ENCODE measurements at places on chromosomes 6 and 20.

DNA sequence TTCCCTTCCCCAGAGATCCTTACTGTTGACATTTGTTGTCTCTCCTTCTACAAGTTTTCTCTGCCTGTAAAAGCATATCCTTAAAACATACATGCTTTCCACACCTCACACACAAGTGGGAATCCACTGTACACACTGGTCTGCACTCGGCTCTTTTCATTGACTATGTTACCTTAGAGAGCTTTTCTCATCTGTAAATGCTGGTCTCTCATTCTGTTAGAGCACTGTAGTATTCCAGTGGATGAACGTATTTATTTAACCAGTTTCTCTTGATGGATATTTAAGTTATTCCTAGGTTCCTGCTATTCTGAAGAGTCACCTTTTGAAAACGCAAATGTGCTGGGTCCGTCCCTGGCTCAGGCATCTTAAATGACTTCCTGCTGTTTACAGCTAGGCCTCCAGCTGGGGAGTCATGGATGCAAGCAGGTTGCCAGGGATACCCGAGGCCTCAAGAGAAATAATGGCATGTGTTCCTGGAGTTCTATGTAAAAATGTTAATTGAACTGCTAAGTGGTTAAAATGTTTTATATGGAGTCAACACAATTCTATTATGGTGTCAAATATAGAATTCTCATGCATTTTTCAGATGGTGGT is 61.1 kb upstream of the TGM3 start:
- DNase-seq: peak; percentile 6

DNA sequence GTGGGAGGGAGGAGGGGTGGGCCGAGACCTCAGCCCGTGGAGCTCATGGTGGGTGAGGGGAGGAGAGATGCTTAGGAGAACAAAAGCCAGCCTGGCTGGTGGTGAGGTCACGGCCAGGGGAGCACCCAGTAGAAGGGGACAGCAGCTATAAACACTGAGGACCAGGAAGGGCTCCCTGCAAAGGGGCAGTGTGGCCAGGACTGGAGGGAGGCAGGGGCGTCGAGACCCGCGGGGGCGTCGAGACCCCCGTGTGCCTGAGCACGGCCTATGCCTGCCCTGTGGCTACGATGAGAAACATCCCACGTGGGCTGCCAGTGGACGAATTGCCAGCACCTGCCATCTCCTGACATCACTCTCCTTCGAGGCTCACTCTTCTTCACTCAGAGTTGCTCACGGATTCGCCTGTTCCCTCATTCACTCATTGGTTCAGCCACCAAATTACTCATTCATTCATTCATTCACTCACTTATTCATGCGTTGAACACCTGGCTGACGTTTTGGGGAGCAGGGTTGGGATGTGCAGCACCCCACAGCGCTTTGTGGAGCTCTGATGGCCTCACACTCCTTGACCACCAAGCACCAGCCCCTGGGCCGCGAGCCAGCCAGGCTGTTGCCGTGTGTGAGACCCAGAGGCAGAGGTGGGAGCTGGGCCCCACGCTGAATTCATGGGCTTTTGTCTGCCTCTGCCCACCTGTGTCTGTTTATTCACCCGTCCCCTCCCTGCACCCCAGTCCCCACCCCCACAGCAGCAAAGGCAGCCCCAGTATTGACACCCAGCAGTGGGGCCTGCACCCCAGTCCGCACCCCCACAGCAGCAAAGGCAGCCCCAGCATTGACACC is 61.2 kb upstream of the BHLHE23 start:
- no peak for DNase-seq

- no peak for DNase-seq
Measured at GRCh38 chr6:20173833-20174792, 38.2 kb downstream of the MBOAT1 start.

DNA sequence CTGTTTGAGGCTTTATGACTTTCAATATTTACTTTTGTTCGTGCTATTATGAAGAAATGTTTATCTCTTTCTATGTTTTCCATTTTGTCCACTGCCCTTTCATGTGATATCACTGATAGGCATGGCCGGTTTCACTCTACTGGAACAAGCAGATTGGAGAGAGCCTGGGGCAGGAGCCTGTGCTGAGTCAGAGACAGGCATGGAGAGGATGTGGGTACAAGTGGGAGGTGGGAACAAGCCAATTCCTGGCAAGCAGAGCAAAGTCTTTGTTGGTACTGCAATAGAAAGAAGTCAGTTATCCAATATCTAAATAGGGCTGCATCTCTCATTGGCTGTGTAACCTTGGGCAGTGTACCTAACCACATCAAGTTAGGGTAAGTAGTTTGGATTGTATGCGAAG is 545.6 kb upstream of the MAP3K7 start:
- DNase-seq: no peak

DNA sequence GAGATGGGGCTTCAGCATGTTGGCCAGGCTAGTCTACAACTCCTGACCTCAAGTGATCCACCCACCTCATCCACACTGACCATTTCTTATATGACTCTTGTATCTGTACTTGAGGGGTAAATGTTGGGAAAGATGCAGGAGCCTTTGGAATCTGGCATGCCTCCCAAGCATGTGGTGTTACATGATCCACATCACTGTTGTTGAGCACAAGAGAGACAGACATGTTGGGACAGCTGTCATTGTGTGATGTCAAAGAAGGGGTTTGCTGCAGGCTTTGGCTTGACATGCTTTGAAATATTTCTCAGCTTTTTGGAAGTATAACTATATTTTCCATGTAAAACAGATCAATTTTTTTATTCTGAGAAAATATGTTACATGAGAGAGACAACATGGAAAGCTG is 139.9 kb downstream of the MOXD1 start:
- no peak for DNase-seq

DNA sequence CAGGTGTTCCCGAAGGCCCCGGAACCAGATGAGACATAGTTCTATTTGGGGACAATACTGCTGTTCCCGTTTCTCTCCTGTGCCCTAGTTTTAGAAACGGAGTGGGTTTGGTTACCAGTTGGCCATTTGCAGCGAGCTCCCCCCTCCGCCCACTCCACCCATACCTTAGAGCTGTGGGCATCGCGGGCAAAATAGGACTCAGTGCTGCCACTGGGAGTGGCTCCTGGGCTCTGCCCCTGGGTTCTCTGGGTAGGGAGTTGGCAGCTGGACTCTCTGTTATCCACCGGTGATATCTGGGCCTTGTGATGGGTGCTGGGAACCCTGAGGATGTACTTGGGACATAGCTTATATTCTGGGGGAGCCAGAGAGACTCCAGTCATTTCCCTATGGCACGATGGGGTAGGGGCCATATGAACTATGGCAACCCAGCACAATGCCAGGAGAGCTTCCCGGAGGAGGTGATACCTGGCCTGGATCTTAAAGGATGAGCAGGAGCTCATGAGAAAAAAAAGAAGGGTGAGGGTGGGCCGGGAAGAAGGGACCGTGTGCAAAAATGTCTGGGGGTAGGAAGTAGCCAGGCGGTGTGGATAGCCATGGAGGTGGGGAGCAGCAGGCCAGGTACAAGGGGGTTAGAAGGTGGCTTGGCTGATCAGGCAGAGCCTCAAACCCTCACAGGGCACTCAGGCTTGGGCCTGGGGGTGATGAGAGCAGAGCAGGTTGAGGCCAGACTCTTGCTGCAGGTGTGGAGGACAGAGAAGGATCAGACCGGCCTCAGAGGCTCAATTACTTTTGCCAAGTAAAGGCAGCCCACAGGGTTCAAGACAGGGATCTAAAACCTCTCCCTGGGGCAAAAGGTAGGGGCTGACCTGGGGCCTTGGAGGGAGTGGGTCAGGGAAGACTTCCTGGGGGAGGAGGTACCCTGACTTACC is 9.6 kb downstream of the SRC start:
- DNase-seq: no peak

GRCh38 chr6:8750627-8751026 is 315.3 kb upstream of the SLC35B3 start:
- DNase-seq: no peak

- no peak for DNase-seq
Measured at GRCh38 chr6:129657483-129657882, 52.5 kb downstream of the ARHGAP18 start.

- no peak for DNase-seq
Measured at GRCh38 chr6:34317882-34318498, 69.2 kb upstream of the SMIM29 start.

GRCh38 chr6:41573276-41573675 is 27.1 kb downstream of the FOXP4 start:
- DNase-seq: no peak

DNA sequence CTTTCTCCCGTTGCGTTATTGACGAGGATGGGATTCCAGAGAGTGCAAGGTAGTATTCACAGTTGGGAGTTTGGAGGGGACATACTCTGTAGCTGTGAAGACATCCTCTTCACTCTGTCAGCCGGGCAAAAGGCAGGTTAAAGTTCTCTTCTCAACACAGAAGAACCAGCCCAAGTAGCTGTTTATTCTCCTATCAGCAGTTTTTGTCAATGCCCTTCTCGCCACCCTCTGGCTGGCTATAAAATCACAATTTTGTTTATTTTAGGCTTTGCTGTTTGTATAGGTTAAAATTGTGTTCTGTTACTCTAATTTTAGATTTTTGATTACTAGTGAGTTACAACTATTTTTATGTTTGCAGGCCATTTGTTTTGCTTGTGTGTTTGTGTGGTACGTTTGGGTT is 37.9 kb upstream of the MAS1 start:
- DNase-seq: no peak

DNA sequence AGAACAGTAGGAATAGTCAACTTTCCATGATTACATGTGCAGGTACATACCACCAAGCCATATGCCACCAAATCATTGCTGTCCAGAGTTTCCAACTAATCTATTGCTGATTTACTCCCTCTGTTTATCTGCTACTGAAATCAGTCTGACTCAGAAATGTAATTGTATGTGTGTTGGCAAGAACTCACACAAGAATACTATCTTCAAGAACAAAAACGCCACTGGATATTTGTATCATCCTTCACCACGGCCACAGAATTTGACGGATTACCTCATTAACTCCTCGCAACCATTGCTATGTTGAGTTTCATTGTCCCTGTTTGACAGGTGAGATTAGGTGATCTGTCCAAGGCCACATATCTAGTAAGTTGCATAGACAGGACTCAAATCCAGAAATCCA is 159.2 kb downstream of the GMPR start:
- no peak for DNase-seq

- peak; percentile 93 for DNase-seq
Measured at GRCh38 chr20:32470025-32470861, 112.1 kb downstream of the ASXL1 start.

GRCh38 chr20:36880741-36881250 is 4.9 kb downstream of the TLDC2 start:
- no peak for DNase-seq

DNA sequence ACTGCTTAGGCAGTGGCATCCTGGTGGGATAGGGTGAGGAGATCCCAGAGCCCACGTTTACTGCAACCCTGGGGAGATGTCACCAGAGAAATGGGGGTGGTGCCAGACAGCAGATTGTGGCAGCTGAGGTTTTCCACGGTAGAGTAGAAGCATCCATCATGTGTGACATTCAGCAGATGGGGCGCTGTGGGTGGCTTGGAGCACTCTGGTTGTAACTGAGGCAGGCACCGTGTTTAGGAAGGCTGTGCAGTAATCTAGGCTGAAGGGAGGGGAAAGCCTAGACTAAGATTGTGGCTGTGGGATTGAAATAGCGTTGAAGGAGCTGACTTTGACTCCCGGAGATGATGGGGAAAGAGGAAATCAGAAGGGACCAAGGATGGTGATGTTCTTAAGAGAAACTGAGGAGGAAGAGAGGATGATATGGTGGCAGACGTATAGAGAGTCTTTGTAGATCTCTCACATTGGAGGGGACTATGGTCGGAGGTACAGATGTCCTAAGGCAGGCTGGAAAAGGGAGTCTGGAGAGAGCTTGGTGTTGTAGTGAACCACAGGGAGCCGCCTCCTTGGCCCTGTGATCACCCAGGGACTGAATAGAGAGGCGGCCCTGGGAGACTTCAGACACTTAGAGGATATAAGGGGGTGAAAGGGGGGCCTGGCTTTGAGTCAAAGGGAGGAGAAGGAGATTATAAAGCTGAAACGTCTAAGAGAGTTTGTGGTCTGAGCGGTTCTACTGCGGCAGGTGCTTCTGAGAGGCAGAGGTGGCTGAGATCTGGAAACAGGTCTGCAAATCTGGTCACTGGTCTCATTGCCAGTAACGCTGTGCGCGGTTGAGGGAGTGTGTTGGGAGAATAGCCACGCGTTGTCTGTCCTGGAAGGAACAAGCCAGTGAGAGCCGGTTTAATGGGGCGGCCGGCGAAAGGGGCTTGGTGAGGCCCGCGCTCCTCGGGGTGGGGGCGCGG is 792 bp upstream of the MICA start:
- peak; percentile 35 for DNase-seq

DNA sequence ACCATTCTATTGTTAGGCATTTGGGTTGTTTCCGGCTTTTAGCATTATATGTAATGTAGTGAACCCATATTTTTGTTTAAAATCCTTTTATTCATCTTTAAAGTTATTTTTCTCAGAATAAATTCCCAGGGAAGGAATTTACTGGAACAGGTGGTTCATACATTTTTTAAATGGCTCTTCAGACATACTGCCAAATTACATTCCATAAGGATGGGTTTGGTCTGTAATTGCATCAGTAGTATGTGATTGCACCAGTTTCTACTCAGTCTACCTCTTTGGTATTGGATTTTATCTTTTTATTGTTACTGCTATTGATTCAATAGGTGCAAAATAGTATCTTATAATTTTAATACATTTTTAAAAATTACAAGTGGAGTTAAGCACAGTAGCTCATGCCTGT is 27.2 kb downstream of the BRPF3 start:
- DNase-seq: peak; percentile 33

- DNase-seq: no peak
Measured at GRCh38 chr6:47535316-47536225, 58.0 kb downstream of the CD2AP start.

GRCh38 chr6:54493138-54493537 is 184.9 kb downstream of the TINAG start:
- DNase-seq: peak; percentile 59

- peak; percentile 26 for DNase-seq
Measured at GRCh38 chr6:42960243-42961019, at the start of gene GNMT. GNMT (plus strand) TSS chr6:42960754; CDS start chr6:42960768, 14 bp downstream.

DNA sequence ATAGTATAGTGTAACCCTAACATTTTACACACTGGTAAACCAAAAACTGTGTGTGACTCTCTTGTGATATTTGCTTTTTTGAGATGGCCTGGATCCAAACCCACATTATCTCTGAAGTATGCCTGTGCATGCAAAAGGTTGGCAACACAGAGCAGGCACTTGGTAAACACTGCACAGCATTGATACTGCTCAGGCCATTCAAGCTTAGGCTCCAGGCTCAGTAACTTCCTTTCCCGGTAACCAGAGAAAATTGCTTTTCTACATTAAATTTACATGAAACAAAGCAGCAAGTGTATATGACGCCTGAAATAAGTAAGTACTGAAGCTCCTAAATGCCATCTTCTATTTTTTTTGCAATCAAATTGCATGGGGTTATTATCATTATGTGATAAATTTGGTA is 205.7 kb downstream of the EPM2A start:
- DNase-seq: no peak

GRCh38 chr6:456358-456867 is 64.9 kb downstream of the IRF4 start:
- DNase-seq: no peak

GRCh38 chr6:110140650-110141049 is 38.8 kb downstream of the WASF1 start:
- DNase-seq: peak; percentile 74

- peak; percentile 26 for DNase-seq
Measured at GRCh38 chr6:42624601-42625000, 60.8 kb downstream of the UBR2 start.

- no peak for DNase-seq
Measured at GRCh38 chr6:14918200-14918907, 327.5 kb upstream of the JARID2 start.

Data from choroid plexus epithelial cell (primary cell).